ENCODE measurements at places on chromosomes 12 and 14.

DNA sequence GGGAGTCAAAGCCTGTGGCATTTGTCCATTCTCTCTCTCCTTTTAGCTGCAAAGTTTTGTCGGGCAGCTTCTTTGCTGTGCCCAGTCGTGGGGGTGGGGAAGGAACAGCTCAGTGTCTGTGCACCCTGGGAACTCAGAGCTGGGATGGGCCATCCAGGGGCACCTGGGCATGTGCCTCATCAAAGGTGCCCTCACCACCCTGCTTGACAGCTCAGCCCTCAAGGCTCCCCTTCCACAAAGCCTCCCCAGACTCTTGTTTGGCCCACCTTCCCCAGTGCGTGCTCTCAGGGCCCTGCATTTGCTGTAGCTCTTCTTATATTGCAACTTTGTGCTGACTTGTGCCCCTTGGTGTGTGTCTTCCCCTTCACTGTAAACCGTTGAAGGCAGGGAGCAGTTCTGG is 112.6 kb downstream of the ESRRB start:
- DNase-seq: no peak

GRCh38 chr12:130128790-130129735 is 33.2 kb upstream of the FZD10 start:
- DNase-seq: no peak

DNA sequence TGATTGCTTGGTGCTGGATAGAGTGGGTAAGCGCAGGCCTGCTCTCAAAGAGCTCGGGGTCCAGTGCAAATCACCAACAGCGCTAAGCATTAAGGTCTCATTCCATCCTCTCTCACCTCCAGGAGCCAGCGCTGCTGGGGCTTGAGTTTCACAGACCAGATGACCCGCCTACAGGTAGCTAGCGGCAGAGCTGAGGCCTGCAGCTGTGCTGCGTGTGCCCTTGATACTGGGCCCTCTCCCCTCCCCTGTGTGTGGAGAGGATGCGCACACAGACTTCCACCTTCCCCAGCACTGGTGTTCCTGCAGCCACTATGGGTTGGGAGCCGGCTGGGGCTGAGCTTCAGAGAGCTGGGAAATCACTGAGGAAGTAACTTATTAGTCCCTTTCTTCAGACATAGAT is 149.9 kb downstream of the CALM1 start:
- no peak for DNase-seq

DNA sequence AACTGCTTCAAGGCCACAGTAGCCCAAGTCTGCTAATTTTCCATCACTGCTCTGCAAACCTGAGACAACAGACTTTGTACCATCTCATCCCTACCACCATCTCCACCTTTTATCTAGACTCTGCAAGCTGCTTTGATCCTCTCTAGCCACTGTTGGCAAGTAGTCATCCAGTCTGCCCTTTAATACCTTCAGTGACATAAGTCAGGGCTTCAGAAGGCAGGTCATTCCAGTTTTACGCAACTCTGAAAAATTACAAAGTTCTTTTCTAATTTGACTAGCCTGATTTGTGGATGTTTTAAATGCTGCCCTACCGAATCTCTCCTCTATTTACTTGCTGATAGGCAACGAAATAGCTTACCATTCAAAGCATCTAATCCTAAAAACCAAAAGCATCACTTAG is 2.8 kb downstream of the FERMT2 start:
- DNase-seq: no peak

DNA sequence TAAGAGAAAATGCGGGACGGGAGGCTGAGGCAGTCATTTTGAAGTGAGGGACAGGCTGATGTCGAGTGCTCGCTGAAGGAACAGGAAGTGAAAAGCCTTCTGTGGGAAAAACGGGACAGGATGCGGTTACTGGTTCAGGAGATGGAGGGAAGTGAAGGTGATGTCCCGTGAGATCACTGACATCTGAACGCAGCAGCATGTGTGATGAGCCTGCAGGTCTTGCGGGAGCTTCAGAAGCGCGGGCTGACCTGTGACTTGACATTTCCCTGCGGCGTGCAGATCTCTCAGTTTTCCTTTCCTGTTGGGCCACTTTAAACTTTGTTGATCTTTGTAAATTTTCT is 77.8 kb downstream of the DDX51 start:
- peak; percentile 55 for DNase-seq

DNA sequence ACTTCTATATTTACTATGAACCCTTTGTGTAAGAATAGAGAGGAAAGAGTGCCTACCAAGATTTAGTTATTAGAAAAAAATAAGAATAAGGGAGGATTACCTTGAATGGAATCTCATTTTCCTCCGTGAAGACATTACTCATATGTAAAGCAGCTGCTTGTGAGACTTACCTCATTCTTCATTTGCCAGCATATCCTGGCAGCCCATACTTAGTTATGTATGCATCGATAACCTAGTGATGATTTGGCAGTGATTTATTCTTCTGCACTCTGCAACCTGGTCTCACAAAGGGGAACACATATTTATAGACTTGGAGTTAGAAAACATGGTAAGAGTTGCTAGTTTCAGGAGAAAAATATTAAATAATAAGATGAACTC is 56.8 kb downstream of the LRFN5 start:
- no peak for DNase-seq

- DNase-seq: no peak
Observed at GRCh38 chr14:31564194-31564593, 3.0 kb downstream of the NUBPL start.

DNA sequence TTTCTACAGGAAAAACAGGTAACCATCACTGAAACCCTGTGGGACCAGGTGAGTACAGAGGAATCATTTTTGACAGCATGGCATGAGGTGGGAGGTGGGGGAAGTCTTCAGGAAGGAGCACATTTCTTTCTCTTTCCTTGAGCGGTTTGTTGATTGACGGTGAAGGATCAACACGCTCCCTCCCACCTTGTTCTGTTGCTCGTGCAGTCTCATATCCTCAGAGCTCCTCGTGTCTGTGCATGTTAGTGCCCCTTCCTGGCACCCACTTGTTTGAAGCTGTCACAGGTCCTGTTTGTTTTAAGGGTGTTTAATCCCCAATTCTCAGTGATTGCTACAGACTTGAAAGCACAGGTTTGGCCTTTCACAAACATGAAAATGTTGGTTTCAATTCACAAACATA is 4.4 kb downstream of the C12orf54 start:
- no peak for DNase-seq

- DNase-seq: no peak
Observed at GRCh38 chr12:93007544-93007943, 78.4 kb upstream of the EEA1 start.

GRCh38 chr12:103326190-103326589 is 169.6 kb downstream of the C12orf42 start:
- DNase-seq: peak; percentile 3

DNA sequence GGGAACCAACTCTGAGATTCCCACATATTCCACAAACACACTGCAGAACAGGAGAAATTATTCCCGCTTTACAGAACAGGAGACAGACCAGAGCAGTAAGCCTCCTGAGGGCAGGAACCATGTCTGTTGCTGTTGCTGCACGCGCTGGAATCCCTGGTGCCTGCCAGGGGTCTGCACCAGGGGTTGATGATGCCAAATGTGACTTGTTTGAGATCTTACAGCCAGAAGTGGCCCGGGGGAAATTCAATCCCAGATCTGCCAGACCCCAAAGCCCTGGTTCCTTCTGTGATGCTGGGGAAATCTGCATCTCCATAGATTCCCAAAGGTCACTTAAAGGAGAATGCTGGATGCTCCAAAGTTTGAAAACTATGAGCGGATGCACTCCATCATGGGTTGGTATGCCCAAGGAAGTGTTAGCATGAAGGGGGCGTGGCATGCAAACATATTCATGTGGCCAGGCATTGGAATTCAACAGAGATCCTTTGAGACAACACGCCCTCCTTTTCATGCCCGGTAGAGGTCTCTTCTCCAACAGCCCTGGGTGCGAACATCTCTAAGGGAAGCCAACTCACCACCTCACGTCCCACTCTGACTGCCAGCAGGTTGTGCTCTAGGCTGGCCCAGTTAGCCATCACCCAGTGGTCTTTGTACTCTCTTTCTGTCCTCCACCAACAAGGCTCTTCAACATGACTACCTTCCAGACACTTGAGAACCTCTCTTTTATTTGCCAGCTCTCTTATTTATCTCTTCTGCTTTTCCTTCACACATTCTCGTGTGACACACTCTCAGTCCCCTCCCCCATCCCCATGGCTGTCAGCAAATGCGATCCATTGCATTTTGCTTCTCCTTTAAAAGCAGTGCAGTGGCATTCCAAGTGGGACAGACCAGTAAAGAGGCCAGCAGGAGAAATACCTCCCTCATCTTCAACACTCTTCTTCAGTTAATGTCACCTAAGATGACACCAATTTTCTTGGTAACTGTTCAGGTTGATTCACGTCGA is 131.3 kb downstream of the ZFP36L1 start:
- DNase-seq: no peak

GRCh38 chr14:27327095-27327494 is 729.3 kb upstream of the NOVA1 start:
- DNase-seq: no peak

DNA sequence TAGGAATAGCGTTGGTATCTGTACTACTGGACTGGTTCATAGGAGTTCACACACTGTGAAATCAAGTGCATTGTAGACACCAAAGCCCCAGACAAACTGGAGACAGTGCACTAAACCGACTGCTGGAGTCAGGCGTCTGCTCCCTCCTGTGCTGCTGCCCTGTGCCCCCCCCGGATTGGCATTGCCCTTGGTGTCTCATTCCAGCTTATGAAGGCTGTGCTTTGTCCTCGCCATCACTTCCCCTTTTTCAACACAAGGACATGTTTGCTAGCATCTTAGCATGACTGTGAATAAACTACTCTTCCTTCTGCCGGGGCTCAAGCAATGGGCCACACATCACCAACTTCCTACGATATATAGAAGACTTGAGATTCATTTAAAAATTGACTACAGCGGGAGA is 84.0 kb downstream of the TMCC3 start:
- DNase-seq: no peak

- DNase-seq: peak; percentile 84
Observed at GRCh38 chr12:68119724-68120211, 39.8 kb downstream of the IFNG start.

DNA sequence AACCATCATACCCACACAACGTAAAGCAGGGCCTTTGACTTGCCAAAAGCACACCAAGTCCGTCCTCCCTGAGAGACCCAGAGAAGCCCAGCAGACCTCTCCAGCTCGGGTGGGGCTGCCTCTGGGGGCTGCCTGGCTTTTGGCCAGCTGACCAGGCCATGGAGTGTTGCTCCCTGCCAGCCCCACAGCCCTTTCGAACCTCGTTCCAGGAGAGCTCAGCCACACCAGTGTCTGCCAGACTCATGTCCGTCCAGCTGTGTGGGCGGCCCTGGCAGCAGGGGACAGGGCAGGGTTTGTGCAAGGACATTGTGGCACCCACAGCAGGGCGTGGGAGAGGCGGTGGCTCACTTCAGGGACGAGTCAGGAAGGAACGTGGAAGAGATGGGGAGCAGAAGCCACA is 22.6 kb upstream of the IRF2BPL start:
- no peak for DNase-seq

DNA sequence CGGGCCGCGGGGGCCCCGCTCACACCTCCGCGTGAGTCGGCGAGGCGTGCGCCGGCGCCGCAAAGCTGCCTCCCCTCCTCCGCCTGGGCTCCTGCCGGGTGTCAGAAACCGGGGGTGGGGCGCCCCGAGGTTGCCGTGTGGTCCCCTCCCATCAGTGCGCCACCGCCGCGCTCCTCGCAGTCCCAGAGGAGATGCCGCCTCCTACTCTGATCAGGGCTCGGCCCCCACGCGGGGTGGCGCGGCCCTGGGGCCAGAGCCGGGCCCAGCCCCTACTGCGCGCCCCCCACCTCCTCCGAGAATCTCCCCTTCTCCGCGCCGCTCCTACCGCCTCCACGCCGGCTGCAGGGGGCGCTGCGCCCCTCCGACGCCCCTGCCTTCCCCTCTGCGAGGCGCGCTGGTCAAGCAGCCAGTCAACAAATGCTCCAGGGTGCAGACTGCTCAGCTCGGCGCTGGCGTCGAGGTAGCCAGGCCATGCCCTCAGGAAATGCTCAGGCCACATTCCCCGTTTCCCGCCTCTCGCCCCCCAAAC is 467 bp upstream of the JAG2 start:
- peak; percentile 57 for DNase-seq

- no peak for DNase-seq
Observed at GRCh38 chr14:33710273-33710672, 240.6 kb downstream of the EGLN3 start.

GRCh38 chr12:132596016-132596415 is 14.4 kb downstream of the LRCOL1 start:
- DNase-seq: no peak

DNA sequence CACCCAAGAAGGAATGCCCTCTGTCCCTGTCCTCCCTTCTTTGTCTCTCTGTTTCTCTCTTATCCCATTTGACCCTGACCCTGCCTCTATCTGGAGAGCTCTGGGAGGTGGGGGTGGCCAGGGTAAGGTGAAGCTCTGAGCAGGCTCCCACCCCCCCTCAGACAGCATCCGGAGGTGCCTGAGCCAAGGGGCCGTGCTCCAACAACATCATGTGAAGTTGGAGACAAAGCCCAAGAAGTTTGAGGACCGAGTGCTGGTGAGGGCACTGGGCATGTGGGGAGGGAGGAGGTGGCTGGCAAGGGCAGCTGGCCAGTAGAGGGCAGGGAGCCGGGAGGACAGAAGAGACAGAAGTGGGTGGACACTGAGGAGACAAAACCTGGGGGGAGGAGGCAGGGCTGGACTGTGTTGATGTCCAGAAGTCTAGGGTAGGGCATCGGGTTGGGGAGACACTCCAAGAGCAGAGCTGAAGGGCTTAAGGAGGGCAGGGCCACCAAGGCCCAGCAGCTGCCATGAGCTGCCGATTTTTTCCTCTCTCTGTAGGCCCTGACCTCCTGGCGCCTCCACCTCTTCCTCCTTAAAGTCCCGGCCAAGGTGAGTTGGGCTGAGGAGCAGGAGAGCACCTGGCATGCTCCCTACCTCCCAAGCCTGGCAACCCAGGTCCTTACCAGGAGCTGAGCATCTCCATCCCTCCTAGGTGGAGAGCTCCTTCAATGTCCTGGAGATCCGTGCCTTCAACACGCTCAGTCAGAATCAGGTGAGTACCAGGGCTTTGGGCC is 1.9 kb downstream of the CARMIL3 start:
- DNase-seq: no peak

GRCh38 chr14:99889268-99889667 is 96.1 kb downstream of the EML1 start:
- no peak for DNase-seq
